ENCODE measurements at places on chromosomes 13 and 19.
A peak's percentile ranks its signal among the peaks of the same experiment; 100 is the strongest.

DNA sequence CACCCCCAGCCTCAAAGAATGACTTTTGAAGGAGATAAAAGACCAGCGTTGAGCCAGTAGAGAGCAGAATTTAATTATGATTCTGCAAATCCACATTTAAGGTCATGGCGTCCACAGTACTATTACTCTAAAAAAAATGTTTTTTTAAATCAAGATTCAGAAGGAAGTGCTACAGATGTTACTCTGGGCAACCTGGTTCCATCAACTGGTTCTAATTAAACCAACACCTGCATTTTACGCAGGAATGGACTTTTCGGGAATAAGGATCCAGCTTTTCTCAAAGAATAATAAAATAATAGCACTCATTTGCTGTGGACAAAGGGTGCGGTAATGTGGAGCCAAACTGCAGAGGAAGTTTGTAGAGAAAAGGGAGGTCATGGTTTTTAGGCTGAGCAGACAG, 62.9 kb upstream of the IPO5 start:
- DNase-seq = peak; percentile 39

GRCh38 chr13:19023115-19023514, 158.5 kb downstream of the TUBA3C start:
- no peak for DNase-seq

DNA sequence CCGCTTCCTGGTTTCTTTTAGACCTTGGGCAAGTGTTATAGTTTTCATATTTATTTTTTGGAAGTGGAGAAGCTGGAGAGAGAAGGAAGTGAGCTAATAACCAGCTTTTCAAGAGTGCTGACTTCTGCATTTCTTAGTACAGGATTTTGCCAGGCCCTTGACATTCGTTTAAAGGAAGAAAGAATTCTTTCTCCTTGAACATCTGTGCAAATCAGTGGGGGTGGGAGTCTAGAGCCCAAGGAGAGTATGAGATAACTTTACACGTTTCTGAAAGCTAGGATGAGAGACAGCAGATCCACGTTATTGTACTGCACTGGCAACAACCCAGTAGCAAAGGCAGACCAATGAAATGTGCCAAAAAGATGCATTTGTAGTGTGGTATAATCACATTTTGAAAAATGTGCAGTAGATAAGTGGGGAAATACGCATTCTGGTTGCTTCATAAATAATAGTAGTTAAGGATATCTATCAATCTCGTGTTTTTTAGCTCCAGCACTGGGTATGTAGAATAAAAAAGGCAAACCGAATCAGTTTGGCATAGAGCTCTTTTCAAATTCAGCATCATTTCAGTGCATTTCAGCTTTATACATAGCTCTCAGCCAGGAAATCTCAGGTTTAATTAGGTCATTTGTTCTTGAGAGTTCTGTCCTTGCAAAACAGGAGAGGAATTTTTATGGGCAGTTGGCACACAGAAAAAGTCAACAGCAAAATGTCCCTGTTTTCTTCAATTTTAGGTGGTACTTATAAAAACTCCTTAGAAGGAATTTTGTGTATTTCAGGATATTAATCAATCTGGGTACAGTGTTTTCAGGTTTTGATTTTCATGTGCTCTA, 4.3 kb downstream of the RNF113B start:
- peak; percentile 69 for DNase-seq

DNA sequence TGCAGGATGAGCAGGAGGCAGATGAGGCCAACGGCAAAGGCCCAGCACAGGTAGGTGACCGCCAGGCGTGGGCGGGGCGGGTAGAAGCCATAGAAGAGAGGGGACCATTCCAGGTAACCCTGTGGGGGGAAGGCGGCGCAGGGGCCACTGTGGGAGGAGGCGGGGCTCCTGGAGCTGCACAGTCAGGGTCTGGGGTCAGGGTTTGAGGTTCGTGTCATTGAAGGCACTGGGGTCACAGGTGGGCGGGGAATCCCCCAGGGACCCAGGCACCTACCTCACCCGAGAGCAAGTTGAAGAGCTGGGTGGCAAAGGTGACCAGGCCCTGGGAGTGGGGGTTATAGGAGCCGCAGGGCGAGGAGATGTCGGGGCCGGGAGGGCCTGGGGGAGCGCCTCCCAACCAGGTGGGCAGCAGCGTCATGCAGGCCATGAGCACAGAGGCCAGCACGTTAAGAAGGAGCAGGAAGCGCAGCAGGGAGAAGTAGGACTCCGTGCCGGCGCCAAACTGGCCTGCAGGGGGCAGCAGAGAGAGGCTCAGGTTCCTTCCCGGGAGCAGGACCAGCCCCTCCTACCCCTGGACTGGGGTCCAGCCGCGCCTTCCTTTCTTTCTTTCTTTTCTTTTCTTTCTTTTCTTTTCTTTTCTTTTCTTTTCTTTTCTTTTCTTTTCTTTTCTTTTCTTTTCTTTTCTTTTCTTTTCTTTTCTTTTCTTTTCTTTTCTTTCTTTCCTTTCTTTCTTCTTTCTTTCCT, 4.6 kb downstream of the TMC4 start:
- peak; percentile 93 for DNase-seq

DNA sequence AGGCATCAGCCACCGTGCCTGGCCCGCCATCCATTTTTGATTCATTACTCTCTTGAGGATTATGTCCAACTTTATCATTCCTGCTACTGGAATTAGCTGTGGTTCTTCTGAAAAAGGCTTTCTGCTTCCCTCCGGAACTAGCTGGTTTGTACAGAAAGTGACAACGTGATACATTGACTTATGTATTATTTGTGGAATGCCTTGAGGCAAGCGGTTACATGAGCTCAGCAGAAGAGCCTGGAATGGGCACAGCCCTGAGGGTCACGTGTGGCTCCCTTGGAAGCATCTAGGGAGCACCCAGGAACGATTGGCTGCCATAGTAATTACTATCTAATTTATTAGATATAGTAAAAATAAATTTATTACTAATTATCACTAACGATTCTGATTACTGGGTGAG, 14.4 kb upstream of the RETN start:
- no peak for DNase-seq

DNA sequence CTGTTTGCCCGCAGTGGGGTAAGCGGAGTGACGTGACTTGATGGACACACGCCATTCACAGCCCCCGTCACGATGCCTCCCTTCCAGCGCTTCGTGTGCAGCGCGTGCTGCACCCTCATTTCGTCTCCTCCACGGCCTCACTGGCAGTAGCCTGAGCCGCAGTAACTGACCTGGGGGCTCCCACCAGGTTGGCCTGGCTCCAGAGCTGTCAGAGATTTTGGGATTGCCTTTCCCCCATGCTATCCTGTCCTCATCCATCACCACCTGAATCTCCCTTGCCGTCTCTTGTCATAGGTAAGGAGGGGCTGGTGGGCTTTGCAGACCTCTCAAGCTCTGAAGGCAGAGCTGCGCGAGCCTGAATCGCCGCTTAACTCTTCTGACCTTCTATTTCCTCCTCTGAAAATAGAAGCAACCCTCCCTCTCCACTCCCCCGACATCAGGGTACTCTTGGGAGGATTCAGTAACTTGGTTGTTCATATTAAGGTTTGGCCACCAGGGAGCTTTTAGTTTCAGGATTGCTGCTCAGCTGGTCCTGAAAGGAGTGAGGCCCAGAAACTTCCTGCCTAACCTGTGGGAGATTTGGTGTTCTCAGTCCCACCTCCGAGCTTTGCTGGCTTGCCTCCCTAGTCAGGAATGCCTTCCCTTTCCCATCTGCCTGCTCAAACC, 27.9 kb downstream of the SIGLEC5 start:
- DNase-seq = no peak

DNA sequence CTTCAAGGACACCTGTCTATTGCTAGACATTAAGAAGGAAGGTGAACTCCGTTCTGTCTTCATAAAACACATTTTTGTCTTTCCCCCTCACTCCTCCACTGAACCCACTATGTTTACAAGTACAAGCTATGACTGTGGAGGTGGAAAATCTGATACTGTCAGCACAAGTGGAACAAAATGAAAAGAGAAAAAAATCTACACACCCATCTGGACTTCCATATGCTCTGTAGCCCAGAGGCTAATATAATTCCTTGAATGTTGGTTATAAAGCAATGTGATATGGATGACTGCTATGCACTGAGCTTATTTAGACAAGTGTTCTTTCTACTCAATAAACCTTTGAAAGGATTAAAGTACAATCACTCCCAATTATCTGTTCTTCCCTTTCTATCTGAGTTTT, 713.5 kb downstream of the DIAPH3 start:
- DNase-seq = no peak

DNA sequence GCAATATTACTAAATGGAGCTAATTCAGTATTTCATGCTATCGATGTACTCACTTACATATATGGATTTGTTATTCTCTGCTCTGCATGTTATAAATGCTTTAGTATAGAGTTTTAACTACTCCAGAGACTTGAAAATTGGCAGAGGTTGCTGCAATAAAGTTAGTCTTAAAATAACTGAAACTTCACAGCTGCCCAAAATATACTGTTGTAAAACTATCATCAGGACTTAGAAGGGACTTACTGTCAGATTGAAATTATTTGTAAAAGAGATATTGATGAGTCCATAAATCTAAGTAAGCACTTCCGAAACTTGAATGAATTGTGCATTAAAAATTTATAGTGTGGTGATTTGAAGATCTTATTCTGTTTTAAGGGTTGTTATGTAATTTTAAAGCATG, 1178.2 kb upstream of the PCDH20 start:
- DNase-seq = peak; percentile 63

GRCh38 chr19:42433503-42434260, 6.5 kb upstream of the LIPE start:
- peak; percentile 66 for DNase-seq

GRCh38 chr13:99282264-99283231, 24.4 kb upstream of the GPR18 start:
- peak; percentile 86 for DNase-seq

GRCh38 chr19:54369082-54369687, 4.5 kb upstream of the LAIR1 start:
- no peak for DNase-seq

DNA sequence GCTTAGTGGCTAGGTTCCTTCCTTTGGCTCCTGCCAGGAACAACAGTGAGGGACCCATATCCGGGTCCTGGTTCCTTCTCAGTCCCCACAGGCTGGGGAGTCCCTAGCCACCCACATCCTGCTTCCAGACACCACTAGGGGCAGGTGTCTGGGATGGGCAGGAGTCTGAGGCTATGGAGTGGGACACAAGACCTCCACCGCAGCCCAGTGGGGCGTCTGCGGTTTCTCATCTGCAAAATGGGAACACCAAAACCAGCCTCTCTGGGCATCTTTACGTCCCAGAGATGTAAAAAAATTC, 879 bp upstream of the FCGBP start:
- no peak for DNase-seq

GRCh38 chr13:98286799-98287198, 109.7 kb upstream of the RNF113B start:
- no peak for DNase-seq

GRCh38 chr19:7408251-7408650, 59.5 kb downstream of the ARHGEF18 start:
- DNase-seq = no peak

DNA sequence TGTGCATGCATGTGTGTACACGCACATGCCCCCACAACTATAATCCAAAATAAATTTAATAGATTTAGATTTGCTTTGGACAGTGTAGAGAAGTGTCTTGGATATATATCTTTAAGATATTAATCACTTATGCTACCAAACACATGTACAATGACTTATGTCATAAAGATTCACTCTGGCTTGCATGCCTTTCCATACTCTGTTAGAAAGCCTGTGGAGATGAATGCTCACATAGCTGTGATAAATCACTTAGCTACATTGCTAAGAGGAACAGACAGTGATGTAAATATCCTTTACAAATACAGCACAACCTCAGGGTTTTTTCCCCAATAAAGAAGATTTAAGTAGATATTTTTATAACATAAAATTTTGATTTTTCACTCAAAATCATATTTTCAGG, 2484.8 kb upstream of the PCDH20 start:
- peak; percentile 15 for DNase-seq

- DNase-seq = peak; percentile 51
Observed at GRCh38 chr13:19838865-19839275, 24.6 kb downstream of the ZMYM5 start.

- no peak for DNase-seq
Observed at GRCh38 chr13:94058821-94059360, 420.6 kb downstream of the DCT start.

- no peak for DNase-seq
Observed at GRCh38 chr19:7992575-7992974, 12.9 kb downstream of the ELAVL1 start.

- peak; percentile 67 for DNase-seq
Observed at GRCh38 chr13:76822698-76823267, 63.4 kb downstream of the KCTD12 start.

DNA sequence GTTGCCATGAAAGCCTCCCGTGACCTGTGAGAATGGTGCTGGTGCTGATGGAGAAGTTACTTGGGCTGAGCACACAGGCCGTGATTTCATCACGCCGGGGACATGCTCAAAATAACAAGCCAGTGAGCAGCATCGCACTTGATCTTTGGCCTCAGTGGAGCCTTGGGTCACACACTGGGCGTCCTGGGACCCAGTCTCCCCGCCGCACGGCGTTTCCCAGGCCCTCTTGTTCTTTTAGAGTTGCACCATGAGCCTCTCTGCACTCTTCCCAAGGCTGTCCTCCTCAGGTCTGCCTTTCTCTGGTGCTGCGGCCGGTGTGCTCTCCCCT, 9.5 kb upstream of the NDUFS7 start:
- no peak for DNase-seq

- DNase-seq = peak; percentile 27
Observed at GRCh38 chr13:75395066-75395465, 86.9 kb downstream of the TBC1D4 start.

- DNase-seq = no peak
Observed at GRCh38 chr13:36512771-36513170, 80.5 kb downstream of the CCNA1 start.

GRCh38 chr13:52931131-52931530, 82.7 kb upstream of the PCDH8 start:
- no peak for DNase-seq

GRCh38 chr19:54095136-54095858, 5.3 kb downstream of the OSCAR start:
- DNase-seq = no peak

- DNase-seq = no peak
Observed at GRCh38 chr13:27605610-27606200, 14.6 kb downstream of the LNX2 start.

DNA sequence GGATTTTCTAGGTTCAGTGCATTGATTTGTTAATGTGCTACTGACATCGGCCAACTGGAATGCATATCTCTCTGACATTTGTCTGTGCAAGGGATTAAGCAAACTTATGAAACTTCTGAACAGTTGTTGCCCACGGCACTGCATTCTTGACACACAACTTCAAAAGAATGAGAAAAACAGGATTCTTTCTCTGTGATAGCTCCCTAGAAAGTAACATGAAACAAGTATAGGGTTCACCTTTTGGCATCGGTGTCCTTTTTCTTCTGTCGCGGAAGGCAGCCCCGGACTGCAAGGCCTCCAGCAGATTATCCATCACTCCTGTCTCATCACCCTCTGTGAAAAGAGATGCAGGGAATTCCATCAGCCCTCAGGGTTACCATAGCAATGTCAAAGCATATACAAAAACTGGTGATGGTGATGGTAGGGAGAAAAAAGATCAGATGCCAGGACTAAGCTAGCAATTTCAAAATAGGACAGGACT, 389.2 kb downstream of the DIAPH3 start:
- peak; percentile 82 for DNase-seq

DNA sequence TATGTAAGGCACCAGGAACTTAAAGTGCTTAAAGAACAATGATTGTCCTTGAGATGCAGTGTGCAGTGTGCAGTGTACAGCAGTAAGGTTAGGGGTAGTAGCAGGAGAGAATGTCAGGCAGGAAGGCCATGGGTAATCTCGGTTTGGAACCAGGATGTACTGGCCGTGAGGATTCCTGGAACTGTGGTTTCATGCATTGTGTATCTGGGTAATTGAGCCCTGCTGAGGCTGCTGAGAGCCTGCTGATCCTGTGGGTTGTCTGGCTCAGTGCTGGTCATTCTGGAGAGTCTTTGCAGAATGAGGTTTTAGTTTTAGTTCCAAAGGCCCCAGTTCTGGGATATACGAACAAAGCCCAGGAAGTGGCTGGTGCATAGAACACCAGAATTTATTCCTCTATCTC, 71.0 kb downstream of the ZNF568 start:
- DNase-seq = no peak

All from muscle of leg (tissue), 16 donors.